ENCODE measurements at places on chromosomes 1 and 21. TPM values are rescaled to one million over a fixed set of nuclear protein-coding genes. Genes with fewer than 3 reads are reported as not detected.

DNA sequence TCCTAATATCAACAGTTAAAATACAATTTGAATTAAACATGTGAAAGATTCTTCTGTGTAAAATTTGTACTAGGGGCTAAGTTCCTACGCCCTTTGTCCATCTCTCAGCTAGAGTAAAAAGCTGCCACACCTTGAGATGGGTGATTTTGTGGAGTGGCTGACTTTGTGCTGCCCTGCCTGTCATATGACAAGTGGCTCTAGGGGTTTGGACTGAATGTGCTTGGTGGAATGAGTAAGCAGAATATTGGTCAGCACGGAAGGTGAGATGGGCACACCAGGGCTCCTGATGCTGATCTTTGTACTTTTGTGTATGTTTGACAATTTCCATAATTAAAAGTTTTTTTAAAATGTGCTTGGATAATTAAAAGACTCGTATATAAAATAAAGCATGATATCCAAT is 133.6 kb upstream of the SLC45A1 start:
- no peak for DNase-seq

The TMEM63A gene
- total RNA-seq, result 29.4 TPM

The LCE1A gene
- not detected for total RNA-seq

GRCh38 chr1:108829498-108829916 is 27.4 kb downstream of the AKNAD1 start:
- no peak for DNase-seq

The ERG gene
- 11.6 TPM for total RNA-seq

The GRHL3 gene
- not detected for total RNA-seq

The AMIGO1 gene
- total RNA-seq, result 17.1 TPM

DNA sequence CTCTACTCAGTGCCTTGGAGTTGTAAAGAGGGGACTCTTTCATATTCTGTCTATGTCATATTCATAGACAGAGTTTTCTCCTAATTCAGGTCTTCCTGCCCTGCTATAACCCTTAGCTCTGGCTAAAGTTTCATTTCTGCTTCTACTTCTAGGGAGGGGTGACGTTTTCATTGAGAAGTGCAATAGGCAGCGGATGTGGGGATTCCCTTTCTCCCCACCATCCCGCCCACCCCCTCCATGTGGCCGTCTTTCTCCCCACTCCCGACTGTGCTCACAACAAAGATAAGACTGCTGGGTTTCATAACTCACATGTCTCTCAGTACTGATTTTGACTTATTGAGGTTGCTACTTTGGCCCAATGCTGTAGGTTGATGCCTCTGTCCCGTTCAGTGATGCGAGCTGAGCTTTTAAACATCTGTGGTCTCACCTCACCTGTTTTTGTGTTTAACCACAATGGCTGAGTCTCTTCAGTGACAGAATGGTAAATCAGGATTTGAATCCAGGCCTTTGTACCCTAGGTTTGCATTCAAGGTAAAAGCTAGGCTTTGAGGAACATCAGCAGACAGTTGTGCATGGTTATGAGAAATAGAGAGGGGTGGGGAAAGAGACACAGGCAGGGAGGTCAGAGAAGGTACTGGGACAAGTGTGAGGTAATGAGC is 7.8 kb upstream of the KIF14 start:
- no peak for DNase-seq

- no peak for DNase-seq
Observed at GRCh38 chr1:39819091-39819812, 30.6 kb upstream of the BMP8B start.

GRCh38 chr1:40848530-40849189 is 13.5 kb downstream of the CITED4 start:
- DNase-seq, result peak; percentile 52

The FCGR2B gene
- total RNA-seq, result 3.8 TPM

DNA sequence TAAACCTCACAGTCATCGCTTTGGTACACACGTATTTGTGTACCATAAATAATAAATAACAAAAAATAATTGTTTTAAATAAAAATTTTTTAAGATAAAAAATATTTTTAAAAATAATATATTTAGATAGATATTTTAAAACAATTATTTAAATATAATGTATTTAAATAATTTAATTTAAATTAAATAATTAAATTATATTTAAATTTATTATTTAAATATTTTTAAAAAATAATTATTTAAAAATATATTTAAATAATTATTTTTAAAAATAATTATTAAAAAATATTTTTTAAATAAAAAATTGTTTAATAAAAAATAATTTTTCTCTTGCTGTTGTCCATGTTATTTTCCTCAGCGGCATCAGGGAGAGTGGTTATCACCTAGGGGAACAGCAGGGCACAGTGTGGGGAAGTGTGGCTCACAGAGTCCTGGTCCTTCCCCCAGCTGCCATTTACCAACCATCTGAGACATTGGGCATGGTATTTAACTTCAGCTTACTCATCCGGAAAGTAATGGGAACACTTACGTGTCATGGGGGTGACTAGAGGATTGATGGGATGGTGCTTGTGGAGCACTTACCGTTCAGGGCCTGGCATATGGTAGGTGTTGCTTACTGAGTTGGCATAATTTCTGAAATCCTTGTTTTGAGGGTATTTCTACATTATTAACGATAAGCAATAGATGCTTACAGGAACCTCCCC is 92.9 kb upstream of the TSPAN2 start:
- DNase-seq, result no peak

The SPRR1B gene
- not detected for total RNA-seq

GRCh38 chr1:110218137-110218536 is 8.0 kb downstream of the KCNC4 start:
- no peak for DNase-seq

DNA sequence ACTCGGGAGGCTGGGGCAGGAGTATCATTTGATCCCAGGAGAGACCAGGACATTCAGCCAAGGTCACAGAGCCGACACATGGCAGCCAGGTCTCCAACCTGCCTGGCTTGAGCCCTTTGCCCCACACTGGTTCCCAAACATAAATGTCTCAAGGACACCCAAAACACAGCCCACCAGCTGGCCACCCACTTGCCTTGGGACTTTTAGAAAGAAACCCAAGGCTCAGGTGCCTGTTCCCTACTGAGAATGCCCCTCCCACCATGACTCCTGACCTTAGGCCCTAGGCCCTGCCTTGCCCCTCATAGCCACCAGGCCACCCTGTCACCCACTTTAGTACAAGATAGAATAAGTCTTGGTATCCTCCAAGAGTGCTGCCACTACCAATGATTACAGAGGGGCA is 41.9 kb upstream of the LRP8 start:
- no peak for DNase-seq

The LRRC42 gene
- total RNA-seq, result 10.9 TPM

DNA sequence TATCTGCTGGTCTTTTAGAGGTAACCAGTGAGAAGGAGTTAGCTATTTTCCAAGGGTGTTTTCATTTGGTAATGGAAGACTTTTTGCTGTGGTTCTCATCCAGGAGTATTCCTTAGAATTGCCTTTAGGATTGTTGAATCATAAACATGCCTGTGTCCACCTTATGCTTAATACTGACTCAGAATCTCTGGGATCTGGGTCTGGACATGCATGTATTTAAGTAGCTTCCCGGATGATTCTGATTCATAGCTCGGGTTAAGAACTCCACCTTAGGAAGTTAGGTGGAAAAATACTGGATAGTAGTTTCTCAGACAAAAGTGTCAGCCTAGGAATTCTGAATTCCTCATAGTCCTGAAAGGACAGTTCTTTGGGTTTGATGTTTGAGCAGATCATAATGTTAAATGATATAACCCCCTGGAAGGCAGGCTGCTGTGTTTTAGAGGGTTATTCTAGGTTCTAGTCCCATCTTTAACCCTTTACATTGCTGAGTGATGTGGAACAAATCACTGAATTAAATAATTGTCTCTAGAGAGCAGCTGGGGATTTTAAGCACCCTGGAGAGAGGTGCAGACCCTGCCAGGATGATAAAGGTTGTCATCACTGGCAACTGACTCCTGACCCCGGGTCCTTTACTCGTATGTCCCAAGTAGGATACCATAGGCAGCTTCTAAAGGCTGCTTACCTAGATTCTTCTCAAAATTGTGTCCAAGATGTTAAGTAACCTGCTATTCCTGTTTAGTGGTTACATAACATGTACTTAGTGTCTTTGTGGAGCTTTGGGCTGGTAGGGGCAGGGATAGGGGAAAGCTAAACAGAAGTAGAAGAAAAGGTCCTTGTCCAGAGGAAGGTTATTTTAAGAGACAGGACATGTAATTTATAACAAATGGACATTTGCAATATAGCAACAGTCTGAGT is 14.5 kb upstream of the C4BPB start:
- no peak for DNase-seq

DNA sequence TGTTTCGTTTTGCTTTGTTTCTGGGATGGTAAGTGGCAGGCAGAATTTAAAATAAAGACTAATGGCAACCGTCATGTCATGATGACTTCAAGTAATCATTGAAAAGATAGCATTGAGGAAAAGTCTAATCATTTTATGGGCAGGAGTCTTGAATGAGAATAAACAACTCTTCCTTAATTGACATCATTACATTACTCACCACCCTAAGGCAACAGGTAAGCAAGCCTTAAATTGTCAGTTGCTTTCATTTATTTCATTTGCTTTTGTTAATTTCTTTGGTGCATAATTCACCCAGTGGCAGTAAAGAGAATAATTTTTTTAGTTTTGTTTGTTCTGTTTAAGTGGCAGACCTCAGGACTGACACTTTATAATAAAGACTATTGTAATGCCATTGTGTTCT is 669.0 kb downstream of the RWDD3 start:
- DNase-seq, result no peak
